ENCODE measurements at places on chromosomes 6 and 20. TPM values are rescaled to one million over a fixed set of nuclear protein-coding genes. Genes with fewer than 3 reads are reported as not detected.

DNA sequence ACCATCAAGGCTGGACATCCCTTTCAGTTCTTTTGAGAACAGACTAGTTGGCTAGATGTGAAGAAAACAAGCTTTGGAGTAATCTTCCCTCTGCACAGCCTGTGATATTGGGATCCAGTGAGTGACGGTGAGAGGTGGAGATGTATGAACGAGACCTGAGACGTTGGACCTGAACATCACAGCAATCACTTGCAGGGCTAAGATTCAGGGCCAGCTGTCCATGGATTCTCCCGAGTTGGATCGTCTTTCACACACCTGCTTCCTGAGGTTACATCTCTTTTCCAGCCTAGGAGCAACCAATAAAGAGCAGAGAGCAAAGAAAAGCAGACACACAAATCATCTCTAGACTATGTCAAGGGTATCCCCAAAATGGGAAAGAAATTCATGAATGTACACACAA, 30.0 kb upstream of the TMEM14A start:
- no peak for DNase-seq

- no peak for DNase-seq
Measured at GRCh38 chr6:47414423-47415167, 63.0 kb upstream of the CD2AP start.

Gene MOXD1
- total RNA-seq: 9.4 TPM

DNA sequence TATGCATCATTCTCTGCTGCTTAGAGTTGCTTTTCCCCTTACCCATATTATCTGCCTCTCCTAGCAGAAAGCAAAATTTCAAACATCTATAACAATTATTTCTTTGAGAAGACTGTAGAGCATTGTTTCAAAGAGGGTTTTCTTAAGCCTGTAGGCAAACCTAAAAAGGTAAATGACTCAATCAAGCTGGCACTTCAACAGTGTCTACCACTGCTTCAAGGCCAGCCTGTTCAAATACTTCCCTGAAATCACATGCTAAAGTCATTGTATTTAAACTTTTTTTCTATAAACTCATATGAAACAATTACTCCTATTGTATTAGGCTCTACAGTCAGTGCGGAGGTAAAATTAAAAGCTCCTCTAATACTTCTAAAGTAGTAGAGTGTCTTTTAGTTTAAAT, 87.1 kb downstream of the OGFRL1 start:
- no peak for DNase-seq

Gene RHAG
- 1.4 TPM for total RNA-seq

Gene GLP1R
- not detected for total RNA-seq

Gene C2
- total RNA-seq: 4.9 TPM

DNA sequence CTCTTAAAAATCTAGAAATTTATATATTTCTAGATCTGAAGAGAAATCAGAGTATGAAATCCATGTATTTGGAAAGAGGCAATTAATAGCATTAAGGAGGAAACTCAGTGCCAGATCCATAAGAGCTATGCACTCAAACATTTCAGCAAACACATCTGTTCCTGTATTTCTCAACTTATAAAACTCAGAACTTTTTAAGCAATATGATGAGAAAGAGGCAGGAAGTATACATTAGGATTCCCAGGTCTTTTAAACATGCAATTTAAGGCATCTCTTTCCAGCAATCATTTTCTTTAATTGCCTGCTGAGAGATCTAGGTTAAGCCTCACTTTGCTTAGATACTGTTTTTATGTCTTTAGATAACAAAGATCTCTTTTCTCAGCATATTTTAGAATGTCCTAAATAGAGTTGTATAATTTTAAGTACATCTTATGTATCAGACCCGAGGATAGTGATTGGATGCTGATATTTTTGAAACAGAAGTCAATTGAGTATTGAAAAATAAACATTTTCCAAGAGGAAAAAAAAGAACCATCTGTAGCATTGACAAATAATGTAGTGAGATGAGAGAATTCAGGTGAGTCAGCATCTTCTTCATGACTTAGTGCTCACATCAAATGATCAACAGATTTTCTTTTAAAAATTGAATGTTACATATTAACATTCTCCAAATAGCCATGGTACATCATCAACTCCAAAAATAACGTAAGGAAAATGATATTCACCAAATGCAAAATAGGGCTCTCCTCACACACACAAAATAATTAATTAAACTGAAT, 461.4 kb upstream of the NOX3 start:
- DNase-seq: no peak

Gene LY86
- 5.9 TPM for total RNA-seq

DNA sequence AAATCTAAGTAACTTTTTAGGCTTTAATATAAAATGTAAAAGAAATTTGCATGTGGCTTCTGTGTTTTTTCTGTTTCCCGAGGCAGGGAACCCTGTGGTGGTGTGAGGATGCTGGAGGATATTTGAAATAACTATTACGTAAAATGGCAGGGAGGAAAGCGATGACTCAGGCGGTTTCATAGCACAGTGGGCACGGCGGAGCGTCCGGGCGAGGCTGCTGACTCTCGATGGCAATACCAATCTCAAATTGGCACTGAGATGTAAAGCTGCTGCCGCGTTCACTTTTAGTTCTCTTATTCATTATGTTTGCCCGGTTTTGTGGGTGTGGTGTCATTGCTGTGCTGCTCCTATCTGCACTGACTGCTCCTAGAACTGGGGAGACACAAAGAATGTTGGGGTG, 254.3 kb downstream of the THBS2 start:
- no peak for DNase-seq

Gene POM121L2
- total RNA-seq: not detected

Gene CYP24A1
- not detected for total RNA-seq

- no peak for DNase-seq
Measured at GRCh38 chr20:16189371-16189770, 383.9 kb downstream of the KIF16B start.

DNA sequence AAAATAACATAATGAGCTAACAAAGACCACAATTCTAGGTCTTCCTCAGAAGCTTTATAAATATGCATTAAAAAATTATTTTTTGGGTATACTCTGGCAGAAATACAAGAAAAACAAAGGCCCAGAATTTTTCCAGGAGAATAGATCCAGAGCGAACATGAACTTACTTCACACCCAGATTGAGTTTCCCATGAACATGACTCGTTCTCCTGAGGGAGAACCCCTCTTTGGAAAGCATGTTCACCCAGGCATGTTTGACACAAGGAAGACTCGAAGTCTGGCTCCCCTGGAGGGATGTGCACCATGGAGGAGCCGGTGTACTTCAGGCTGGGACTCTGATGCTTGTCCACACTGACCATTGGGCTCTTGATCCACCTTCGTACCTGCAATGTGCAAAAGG, 56.1 kb downstream of the SGK1 start:
- no peak for DNase-seq

- DNase-seq: no peak
Measured at GRCh38 chr6:119871520-119871919, 522.0 kb upstream of the MAN1A1 start.

Gene REM1
- total RNA-seq: 9.3 TPM

Gene SLC17A9
- 2.9 TPM for total RNA-seq

All from sigmoid colon (tissue), 7 donors.